Posterior vena cava (tissue), 2 donors: ENCODE measurements at places on chromosomes 3 and 15. TPM values are rescaled to one million over a fixed set of nuclear protein-coding genes. Genes with fewer than 3 reads are reported as not detected.
A peak's percentile ranks its signal among the peaks of the same experiment; 100 is the strongest.

FNDC3B gene
- total RNA-seq, result 167 TPM

CHRNA3 gene
- total RNA-seq, result not detected

CASR gene
- not detected for total RNA-seq

DNA sequence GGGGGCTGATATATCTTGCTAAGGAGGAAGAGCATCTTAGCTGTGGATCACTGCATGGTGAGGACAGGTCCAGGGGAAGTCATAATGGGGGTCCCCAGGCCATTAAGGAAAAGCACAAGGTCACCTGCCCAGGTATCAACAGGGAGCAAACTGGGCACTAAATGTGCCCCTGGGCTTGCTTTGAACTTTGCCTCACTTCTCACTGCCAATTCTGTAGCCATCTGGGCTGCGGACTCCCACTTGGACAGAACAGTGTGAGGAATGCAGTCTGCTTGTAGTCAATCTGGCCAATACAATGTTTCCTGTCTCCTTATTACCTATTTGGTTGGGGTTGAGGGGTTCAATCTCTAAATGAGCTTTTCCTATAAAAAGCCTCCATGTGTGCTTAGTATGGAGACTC lies 21.3 kb downstream of the ARRDC4 start:
- DNase-seq, result no peak

GRCh38 chr3:100993309-100993708 lies at the start of gene ABI3BP:
ABI3BP (minus strand) TSS chr3:100993421; CDS start chr3:100993384, 37 bp downstream.
- peak; percentile 93 for DNase-seq

DNA sequence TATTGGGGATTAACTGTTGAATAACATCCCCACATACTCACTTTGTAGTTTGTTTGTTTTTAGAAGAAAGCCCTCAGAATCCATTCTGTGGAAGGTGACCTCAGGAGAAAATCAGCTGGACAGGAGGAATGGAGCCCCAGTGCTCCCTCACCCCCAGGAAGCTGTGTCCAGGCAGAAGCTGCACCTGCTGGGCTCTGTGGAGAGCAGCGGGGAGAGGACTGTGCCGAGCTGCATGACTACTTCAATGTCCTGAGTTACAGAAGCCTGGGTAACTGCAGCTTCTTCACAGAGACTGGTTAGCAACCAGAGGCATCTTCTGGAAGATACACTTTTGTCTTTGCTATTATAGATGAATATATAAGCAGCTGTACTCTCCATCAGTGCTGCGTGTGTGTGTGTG lies 14.0 kb downstream of the TIGIT start:
- DNase-seq, result no peak

- no peak for DNase-seq
These were observed 767.7 kb upstream of the CFAP20DC start for GRCh38 chr3:59817511-59817910.
